ENCODE measurements at places on chromosomes 13 and 19.

GRCh38 chr19:38845374-38846024 is 4.3 kb downstream of the HNRNPL start:
- DNase-seq, result no peak

GRCh38 chr19:7636691-7637373 is at the start of gene STXBP2:
STXBP2 (plus strand) TSS chr19:7637110; CDS start chr19:7637150, 40 bp downstream.
- DNase-seq, result no peak

DNA sequence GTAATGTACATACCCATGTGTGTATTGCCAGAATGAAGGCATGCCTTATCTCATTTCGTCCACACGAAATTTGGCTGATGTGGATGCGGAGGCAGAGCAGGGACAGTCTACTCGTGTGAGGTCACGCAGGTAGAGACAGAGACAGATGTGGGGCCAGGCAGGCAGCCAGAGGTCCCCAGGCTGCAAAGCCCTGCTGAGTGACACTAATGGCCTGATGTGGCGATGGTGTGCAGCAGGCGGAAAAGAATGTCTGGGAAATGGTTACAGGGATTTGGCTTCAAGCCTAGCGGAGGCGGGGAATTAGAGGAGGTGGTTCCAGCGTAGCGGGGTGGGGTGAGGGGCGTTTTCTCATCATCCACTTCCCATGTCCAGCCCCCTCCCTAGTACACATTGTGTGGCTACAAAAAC is 4.2 kb upstream of the IZUMO2 start:
- no peak for DNase-seq

- DNase-seq, result no peak
These were observed 31.5 kb upstream of the TPM4 start for GRCh38 chr19:16044746-16045145.

DNA sequence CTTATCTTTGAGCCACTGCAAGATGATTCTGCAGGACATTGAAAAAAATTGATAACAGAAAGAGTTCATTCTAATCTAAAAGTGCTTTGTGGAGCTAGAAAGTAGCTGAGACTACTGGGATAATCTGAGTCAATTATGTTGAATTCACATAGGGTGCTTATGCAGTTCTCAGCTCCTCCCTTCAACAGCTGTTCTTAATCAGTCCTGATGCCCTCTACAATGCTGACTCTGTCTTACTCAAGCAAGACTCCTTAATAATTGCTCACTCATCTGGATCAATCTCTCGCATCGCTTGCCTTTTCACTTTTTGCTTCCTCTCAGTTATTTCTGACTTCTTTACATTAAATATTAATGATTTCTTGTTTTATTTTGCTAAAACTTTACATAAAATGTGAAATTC is 182.1 kb downstream of the PCDH17 start:
- no peak for DNase-seq

DNA sequence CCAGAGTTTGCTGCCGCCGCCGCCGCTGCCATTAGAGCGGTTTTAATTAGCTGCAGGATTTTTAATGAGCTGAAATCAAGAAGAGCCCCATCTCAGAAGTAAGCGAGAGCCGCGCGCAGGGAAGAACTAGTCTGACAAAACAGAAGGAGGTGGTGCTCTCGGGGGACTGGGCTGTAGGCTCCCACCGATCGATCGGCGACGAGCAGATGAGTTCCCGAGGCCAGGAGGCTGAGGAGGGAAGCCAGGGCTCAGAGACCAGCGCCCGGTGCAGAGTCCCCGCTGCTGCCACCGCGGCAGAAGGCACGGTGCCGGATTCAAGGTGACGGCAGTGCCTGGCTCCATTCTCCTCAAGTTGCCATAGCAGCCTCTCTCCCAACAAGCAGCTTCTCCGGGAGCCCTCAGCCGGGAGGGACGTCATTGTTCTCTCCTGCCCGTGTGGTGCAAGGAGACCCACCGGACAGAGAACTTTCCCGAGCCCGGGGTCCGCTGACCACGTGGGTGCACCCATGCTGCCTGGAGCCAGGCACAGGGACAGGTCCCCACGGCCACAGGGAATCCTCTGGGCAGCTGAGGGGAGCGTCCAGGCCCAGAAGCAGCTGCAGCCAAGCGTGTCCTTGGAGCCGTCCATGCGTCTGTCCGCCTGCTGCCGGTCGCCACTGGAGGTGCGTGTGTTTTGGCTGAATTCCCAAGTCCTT is 62.9 kb downstream of the CHST8 start:
- no peak for DNase-seq

GRCh38 chr13:110193491-110193890 is 113.5 kb downstream of the COL4A1 start:
- DNase-seq, result no peak
